ENCODE measurements at places on chromosomes 6 and 20. TPM values are rescaled to one million over a fixed set of nuclear protein-coding genes. Genes with fewer than 3 reads are reported as not detected.

Gene PLCB4
- not detected for polyA plus RNA-seq

Gene PRSS35
- polyA plus RNA-seq, result not detected

Gene GNRH2
- not detected for polyA plus RNA-seq

Gene MATN4
- not detected for polyA plus RNA-seq

Gene CPNE1
- polyA plus RNA-seq, result 306 TPM

Gene SOBP
- 1.0 TPM for polyA plus RNA-seq

Gene HCRTR2
- polyA plus RNA-seq, result not detected

Gene RAET1L
- not detected for polyA plus RNA-seq

Gene IPCEF1
- 2.1 TPM for polyA plus RNA-seq

Gene HLA-DOB
- 368 TPM for polyA plus RNA-seq

Gene TMEM217
- not detected for polyA plus RNA-seq

Gene IL17F
- not detected for polyA plus RNA-seq

Gene EDEM2
- polyA plus RNA-seq, result 51.9 TPM

Gene MMP24
- polyA plus RNA-seq, result 0.09 TPM

Gene FRK
- 0.04 TPM for polyA plus RNA-seq

Gene SEC63
- 41.3 TPM for polyA plus RNA-seq

Gene LY6G6F
- polyA plus RNA-seq, result 0.95 TPM

Gene TMEM200A
- 0.33 TPM for polyA plus RNA-seq

Gene NKX2-4
- not detected for polyA plus RNA-seq

Gene CD109
- not detected for polyA plus RNA-seq

Gene CLVS2
- not detected for polyA plus RNA-seq

Gene HLA-A
- 2,521 TPM for polyA plus RNA-seq

Gene ASIP
- polyA plus RNA-seq, result not detected

Gene PPIL6
- polyA plus RNA-seq, result 1.1 TPM

Gene MTFR2
- 1.5 TPM for polyA plus RNA-seq

Gene CRISP2
- polyA plus RNA-seq, result not detected

Gene TNNC2
- polyA plus RNA-seq, result 3.2 TPM

Gene MMS22L
- polyA plus RNA-seq, result 3.9 TPM

Gene OR12D3
- not detected for polyA plus RNA-seq

Gene TFAP2C
- not detected for polyA plus RNA-seq

Data from IgD-negative memory B cell (primary cell).